Substantia nigra (tissue), 51 donors: ENCODE measurements at places on chromosomes 4 and X.

- no peak for DNase-seq
These were observed 122.9 kb downstream of the PPA2 start for GRCh38 chr4:105350859-105351490.

- DNase-seq: no peak
These were observed 40.1 kb upstream of the KLHL34 start for GRCh38 chrX:21698272-21698671.

DNA sequence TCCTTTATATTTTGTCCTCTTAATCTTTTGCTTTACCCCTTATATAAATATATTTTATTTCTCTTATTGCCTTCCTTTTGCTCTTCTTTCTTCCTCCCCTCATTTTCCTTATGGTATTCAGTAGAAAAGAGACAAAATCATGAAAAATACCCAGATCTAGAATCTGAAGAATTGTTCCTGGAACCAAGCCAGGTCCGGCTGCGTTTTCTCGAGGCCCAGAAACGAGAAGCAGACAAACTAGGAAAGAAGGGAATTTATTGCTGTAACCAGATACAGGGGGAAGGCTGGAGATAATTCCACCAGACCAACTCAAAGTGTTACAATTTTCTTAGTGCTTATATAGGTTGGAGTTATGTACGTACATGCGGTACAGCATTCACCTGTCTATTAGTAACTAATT is 328.7 kb downstream of the GABRG1 start:
- DNase-seq: no peak

DNA sequence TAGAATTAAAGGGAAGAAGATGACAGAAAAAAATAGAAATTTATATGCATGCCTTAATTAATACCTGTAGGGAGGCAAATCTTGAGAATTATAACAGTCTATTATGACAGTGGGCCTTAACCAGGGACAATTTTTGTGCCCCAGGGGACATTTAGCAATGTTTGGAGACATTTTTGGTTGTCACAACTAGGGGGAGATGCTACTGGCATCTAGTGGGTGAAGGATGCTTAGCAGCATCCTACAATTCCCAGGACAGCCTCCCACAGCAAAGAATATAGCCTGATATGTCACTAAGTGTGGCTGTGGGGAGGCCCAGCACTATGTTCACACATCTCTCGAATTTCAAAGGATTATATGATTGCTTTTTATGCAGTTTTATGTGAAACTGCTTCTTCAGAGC is 10.5 kb downstream of the GPR82 start:
- DNase-seq: no peak

DNA sequence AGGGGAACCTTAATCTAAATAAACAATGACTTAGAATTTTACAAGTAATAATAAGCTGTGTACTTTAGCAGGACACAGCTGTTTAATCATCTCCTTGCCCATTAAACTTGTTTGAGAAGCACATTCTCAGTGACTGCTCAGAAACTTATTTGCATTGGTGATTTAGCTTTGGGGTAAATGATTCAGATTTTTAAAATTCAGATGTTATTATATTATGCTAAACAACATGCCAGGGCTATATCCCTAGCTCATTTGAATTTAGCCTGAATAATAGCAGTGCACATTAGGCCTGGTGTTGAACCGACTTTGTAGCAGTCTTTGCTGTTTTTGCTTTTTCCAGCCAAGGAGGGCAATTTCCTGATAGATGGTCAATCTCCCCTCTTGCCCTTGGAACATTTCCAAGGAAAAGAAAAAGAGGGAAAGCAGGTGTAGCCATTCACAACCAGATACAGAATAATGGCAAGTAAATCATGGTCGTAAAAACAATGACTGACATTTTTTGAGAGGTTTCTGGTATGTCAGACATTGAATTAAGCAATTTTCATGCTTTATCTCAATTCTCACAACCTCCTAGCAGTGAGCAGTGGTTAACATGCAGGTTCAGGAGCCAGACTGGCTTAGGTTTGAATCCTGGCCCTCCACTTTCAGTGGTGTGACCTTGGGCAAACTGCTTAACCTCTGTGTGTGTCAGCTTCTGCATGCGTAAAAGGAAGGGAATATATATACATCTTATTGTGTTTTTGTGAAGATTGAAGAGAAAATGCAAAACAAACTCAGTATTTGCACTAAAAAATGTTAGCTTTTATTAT is 16.8 kb downstream of the ARHGEF38 start:
- no peak for DNase-seq

- DNase-seq: peak; percentile 3
These were observed 1.2 kb downstream of the USP46 start for GRCh38 chr4:52657618-52658501.

GRCh38 chrX:47458528-47458927 is 24.5 kb downstream of the ZNF41 start:
- no peak for DNase-seq

DNA sequence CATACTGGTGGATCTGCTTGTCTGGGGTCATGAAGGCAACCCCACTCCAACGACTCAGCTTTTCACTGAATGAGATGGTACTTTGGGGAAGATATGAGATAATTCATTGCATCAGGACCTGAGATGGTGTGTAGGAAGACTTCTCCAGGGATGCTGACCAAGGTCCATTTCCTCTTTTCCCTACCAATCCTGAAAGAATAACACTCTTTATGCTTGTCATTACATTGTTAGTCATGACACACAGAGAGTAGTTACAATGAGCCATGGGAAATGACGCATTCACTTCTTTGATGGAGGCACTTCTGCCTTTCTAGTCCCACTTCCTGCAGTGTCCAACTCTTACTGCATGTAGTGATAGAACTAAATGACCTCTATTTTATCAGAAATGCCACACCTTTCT is 58.6 kb downstream of the AREG start:
- no peak for DNase-seq

DNA sequence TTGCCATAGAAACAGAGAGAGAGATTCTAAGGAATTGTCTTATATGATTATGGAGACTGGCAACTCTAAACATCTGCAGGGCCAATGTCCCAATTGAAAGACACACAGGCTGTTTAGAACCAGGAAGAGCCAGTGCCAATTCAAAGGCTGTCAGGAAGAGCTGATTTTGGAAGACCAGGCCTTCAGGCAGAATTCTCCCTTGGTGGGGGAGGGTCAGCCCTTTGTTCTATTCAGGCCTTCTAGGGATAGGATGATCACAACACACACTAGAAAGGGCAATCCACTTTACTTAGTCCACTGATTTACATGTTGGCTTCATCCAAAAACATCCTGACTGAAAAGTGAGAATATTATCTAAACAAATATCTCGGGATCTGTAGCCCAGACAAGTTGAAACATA is 15.2 kb downstream of the C4orf46 start:
- DNase-seq: no peak

DNA sequence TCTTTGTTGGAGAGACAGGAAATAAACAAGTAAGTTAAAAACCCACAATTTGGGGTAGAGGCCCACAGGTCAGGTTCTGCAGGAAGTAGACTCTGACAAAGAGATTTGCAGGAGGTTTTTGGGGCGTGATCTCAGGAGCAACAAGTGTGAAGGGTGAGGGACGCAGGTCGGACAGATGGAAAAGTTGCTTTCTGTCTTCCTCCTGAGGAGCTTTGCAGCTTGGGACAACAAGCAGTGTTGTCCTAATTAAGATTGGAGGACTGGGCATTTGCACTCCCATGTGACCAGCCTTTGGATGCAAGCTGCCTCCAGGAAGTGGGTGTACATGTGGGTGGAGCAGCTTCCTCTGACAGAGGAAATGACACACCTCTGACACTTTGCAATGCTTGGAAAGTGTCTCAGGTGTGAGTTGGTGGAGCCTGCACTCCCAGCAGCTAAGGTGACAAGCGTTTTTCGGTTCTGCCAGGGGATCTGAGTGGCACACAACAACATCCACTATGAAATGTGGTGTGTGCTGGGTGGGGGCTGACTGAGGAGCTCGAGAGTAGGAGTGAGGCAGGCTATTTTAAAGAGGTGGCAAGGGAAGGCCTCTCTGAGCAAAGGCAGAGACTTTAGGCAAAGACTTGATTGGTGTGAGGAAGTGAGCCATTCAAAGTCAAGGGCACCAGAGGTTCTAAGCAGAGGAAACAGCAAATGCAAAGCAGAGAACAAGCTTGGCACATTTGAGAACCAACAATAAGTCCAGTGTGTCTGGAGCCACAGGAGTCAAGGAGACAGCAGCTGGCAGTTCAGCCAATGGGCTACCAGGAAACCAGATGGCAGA is 339.8 kb upstream of the GATB start:
- no peak for DNase-seq

- DNase-seq: no peak
These were observed 83.1 kb downstream of the FAM53A start for GRCh38 chr4:1600811-1601532.
